ENCODE measurements at places on chromosomes 5 and 9. TPM values are rescaled to one million over a fixed set of nuclear protein-coding genes. Genes with fewer than 3 reads are reported as not detected.

DNA sequence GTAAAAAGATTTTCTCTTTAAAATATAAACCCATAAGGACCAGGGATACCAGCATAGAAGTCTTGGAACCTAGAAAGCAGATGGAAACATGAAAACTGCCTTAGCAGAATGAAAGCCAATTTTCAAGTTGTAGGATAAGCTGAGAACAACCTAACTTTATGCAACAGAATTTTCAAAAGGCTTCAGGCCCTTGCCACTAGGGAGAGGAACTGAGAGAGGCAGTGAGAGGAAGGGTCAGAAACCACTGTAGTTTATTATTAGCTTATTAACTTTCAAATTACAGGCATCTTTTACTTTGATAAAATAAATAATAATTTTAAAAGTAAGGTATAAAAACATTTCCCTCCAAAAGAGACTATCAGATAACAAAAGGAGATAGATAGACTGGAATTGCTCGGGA lies 33.4 kb downstream of the FAM81B start:
- no peak for DNase-seq

GRCh38 chr9:105295201-105295550 lies 50.7 kb downstream of the SLC44A1 start:
- DNase-seq = no peak

The CCDC69 gene
- total RNA-seq = 86.3 TPM

GRCh38 chr5:120564013-120564412 lies 99.9 kb downstream of the PRR16 start:
- no peak for DNase-seq

DNA sequence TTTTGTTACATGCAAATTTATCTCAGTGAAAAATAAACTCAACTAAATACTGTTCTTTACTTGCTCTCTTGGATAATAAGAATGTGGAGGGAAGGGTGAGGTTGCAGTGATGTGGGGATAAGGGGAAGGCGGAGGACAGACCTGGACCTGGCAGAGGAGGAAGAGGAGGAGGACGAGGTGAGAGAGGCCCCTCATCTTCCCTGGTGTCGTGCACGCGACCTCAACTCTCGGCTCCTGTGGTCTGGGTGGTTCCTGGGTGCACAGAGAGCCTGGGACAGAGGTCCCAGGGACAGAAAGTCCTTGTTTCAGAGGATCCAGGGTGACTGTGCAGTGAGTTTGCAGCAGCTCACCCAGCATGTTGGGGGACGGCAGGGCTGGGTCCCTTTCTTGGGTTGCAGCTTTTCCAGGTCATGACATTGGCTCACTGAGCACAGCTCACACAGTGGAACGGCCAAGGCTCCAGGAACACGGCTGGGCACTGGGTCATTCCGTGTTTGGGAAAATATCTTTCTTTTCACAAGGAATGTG lies 37.7 kb upstream of the LPCAT1 start:
- DNase-seq = no peak

DNA sequence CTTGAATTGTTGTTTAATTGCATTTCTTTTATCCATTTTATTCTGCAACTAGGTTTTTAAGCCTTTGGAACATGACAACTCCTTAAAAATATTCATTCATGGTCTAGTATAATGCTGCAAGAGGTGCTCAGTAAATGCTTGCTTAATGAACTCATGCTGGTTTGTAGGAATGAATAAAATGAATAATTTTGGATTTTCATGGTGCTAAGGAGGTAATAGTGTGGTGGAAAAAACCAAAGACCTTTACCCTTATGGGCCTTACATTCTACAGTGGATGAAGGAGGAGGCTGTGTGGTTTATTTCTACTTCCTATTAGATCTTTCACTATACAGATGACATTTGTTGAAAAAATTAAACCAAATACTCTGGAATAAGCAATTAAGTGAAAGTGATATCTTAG lies 43.4 kb downstream of the LRRTM2 start:
- no peak for DNase-seq

The ADAMTS12 gene
- total RNA-seq = not detected

The LRRC26 gene
- total RNA-seq = not detected

- DNase-seq = no peak
Observed at GRCh38 chr5:125703616-125704015, 719.6 kb upstream of the GRAMD2B start.
